KBM-7 (cell line): ENCODE measurements at places on chromosomes 7 and 10.

DNA sequence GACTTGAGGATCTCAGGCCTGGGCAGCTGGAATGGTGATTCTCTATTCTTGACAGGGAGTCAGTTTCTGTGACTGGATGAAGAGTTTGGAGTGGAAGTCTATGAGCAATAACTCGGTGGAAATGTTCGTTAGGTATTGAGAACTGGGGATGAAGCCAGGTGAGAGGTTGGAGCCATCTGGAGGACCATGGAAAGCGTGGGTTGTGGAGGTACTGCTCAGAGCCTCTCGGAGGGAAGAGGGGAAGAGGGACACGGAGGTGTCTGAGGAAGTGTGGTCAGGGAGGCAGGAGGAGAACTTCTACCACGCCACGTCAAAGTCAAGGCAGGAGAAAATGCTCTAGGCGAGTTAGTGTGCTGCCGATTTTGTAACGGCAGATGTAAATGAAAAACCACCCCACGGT, 430.7 kb downstream of the DPP6 start:
- DNase-seq, result no peak

GRCh38 chr7:31099451-31100444, 47.6 kb downstream of the ADCYAP1R1 start:
- DNase-seq, result no peak

- no peak for DNase-seq
Measured at GRCh38 chr7:158735935-158736334, 31.3 kb upstream of the NCAPG2 start.

DNA sequence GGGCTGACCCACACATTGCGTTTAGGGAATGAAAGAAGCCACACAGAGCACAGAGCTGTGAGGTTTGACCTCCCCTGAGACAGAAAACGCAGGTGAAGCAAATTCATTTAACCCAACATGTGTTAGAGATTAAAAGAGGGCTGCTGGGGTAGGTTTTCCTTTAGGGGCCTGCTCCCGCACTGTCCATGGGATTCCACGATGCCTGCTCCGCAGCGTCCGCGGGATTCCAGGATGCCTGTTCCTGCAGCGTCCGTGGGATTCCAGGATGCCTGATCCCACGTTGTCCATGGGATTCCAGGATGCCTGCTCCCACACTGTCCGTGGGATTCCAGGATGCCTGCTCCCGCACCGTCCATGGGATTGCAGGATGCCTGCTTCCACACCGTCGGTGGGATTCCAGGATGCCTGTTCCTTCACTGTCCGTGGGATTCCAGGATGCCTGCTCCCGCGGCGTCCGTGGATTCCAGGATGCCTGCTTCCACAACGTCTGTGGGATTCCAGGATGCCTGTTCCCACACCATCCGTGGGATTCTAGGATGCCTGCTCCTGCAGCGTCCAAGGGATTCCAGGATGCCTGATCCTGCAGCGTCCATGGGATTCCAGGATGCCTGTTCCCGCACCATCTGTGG, 78.7 kb downstream of the VIPR2 start:
- no peak for DNase-seq

- no peak for DNase-seq
Measured at GRCh38 chr10:116017405-116017804, 255.6 kb downstream of the GFRA1 start.

DNA sequence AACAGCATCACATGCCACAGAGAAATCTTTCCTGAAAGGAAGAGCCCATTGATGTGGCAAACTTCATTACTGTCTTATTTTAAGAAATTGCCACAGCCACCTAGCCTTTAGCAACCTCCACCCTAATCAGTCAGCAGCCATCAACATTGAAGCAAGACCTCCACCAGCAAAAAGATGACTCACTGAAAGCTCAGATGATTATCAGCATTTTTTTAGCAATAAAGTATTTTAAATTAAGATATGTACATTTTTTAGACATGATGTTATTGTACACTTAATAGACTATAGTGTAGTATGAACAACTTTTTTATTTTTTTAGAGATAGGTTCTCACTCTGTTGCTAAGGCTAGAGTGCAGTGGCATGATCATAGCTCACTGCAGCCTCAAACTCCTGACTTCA, 14.8 kb downstream of the STEAP1B start:
- no peak for DNase-seq

DNA sequence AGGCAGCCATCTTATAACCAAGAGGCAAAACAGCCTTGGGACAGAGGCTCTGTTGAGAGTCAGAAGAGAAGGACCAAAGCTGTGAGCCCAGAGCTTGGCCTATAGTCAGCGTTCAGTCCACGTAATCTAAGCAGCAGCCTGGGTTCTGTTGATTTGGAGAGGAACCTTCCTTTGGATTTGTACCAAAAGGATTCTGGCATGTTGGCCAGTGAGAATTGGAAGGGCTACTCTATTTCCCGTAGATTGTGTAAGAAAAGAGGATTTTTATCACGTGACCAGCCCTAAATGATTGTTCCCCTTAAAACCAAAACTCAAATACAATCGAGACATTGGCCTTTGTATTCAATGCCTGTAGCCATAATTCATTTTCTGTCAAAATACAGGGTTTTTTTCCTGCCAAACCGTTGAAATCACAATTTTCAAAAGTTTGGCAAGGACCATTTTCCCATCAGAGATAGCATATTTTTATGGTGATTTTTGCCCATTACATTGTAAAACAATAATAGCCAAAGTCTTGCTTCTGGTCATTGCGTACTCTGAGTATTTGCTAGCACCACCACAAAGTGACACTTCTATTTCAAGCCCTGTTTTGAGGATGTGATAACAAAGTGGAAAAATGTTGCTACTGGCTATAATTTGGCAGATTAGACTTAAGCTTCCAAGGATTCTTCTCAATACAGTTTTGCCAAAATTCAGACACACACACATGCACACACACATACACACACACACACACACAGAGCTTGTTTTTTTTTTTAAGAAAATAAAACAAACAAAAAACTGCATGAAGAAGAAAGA, 23.1 kb upstream of the BMPER start:
- DNase-seq, result no peak

DNA sequence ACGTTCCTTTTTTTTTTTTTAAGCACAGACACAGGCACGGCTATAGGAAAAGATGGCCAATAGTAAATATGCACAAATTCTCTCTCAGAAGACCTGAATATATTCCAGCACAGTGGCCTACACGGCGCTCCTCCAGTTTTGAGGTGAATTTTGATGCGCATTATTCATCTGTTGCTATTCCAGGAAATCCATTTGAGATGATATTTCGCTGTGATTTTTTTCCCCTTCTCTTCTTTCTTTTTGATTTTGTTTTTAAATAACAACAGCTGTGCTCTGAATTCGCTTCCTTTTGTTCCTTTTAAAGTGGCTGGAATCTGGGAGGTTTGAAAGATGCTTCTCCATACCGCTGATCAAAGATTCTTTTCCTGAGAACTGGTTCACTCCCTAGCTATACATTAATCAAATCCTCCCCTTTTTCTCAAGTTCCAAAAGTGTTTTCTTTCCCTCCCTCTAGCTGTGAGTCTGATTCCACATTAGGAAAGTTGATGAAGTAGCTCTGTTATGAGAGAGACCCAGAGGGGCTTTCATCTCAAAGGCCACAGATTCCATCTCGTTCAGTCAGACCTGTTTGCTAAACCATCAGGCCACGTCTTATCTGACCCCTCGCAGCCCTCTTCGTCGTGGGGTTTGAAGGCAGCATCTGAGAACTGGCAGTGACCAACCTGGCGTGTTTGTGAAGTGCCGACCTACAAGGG, 602.7 kb upstream of the NRP1 start:
- DNase-seq, result no peak

- no peak for DNase-seq
Measured at GRCh38 chr7:80089366-80089765, 45.3 kb upstream of the GNAI1 start.

GRCh38 chr7:139889186-139889871, 60.3 kb downstream of the TBXAS1 start:
- DNase-seq, result no peak

GRCh38 chr7:156607332-156608172, 33.0 kb upstream of the RNF32 start:
- DNase-seq, result peak; percentile 10

DNA sequence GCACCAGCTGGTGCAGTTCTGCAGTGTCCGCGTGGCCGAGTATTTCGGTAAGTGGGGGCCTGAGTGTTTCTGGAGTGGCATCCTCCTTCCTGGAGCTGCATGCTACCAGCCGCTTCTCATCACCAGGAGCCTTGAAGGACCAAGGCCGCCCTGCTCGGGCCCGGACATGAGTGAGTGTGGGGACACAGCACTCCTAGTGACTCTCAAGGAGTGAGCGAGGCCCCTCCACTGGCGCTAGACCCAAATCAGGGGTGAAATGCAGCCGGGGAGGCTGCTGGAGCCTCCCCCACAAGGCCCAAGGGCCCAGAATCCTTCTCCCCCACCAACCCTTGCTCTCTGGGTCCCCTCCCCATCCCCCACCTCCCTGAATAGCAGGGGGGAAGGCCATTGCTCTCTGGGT, 48.0 kb downstream of the CAMK2B start:
- DNase-seq, result no peak
